ENCODE measurements at places on chromosomes 5 and 9.

- no peak for DNase-seq
These were observed 410.4 kb upstream of the MPDZ start for GRCh38 chr9:13689925-13690324.

GRCh38 chr9:122058709-122059108, 34.4 kb downstream of the TTLL11 start:
- no peak for DNase-seq

- no peak for DNase-seq
These were observed 61.3 kb upstream of the EPB41L4B start for GRCh38 chr9:109382182-109382581.

DNA sequence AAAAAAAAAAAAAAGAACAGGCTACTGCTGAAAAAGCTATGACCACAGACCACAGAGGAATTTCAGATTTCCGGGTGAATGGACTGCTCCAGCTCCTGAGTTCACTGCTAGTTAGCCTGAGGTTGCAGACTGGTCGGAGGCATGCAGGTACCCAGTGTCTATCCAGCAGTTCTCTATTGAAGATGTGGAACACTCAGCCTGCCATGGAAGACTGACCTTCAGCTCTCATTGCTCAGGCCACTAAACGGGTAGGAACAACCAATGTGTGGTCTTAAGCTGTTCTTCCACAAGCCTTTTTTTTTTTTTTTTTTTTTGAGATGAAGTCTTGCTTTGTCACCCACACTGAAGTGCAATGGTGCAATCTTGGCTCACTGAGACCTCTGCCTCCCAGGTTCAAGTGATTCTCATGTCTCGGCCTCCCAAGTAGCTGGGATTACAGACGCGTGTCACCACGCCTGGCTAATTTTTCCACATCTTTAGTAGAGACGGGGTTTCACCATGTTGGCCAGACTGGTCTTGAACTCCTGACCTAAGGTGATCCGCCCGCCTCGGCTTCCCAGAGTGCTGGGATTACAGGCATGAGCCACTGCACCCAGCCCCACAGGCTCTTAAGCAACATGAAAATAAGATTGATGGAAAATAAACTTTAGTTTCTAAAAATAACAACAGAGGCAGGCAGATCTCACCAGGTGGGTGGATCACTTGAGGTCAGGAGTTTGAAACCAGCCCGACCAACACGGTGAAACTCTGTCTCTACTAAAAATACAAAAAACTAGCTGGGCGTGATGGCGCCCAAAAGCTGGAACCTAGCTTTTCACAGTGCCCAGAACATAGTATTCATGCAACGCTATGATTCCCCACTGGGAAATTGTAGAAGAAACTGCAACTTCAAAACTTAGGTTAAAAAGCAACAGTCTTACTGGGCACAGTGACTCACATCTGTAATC, 20.0 kb upstream of the NPM1 start:
- no peak for DNase-seq

GRCh38 chr9:32606811-32607210, 28.7 kb downstream of the TAF1L start:
- no peak for DNase-seq

- no peak for DNase-seq
These were observed 135.4 kb upstream of the CKMT2 start for GRCh38 chr5:81097713-81098112.

- DNase-seq: no peak
These were observed 15.5 kb upstream of the SMIM23 start for GRCh38 chr5:171770153-171770552.

DNA sequence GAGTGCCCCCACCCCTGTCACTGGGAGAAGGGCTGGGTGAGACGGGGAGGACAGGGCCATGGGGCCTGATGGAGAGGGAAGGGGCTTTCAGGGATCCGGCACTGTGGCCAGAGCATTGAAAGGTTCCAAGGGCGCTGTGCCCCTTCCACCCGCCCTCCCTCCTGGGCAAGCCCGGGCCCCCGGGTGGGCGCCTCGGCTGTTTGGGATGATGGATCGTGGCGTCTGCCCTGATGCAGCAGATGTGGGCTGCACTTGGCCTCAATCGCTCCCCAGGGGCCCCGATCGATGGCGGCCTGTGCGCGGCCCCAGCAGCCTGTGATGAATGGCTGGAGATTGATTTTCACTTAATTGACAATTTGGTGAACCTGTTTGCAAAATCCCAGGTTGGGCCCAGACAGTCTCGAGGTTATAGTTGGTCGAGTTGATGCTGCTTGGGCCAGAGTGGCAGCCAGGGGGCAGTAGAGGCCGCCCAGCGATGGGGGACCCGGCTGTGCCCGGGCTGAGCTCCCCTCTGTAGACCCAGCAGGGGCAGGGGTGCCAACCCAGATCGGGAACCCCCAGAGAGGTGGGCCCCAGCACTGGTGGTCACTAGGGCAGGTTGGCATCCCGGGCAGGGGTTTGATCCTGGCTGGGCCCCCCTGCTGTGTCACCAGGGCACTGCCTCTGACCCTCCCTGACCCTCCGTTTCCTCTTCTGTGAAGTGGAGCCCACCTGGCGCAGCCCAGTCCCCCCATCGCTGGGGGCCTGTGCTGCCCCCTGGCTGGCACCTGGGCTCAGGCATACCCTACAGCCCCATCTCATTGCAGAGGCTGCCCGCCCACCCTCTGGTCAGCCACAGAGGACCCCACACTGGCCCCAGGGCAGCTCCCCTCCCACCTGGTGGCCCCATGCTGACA, 34.7 kb downstream of the LHX3 start:
- DNase-seq: no peak

- DNase-seq: no peak
These were observed 189.8 kb downstream of the WDR70 start for GRCh38 chr5:37568893-37569292.

DNA sequence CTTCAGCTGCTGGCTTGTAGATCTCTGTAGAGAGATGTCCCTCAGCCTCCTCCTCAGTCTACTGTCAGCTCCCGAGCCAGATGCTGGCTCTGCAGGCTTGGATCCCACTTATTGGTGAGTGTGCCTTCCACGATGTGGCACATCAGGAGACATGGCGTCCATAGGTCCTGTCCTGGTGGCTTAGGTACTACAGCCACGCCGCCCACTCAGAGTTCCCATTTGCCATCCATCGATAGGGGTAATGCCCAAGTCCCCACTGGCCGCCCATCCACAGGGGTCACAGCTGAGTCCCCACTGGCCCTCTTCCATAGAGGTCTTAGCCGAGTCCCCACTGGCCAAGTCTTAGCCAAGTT, 17.3 kb downstream of the EXOC3 start:
- DNase-seq: no peak

DNA sequence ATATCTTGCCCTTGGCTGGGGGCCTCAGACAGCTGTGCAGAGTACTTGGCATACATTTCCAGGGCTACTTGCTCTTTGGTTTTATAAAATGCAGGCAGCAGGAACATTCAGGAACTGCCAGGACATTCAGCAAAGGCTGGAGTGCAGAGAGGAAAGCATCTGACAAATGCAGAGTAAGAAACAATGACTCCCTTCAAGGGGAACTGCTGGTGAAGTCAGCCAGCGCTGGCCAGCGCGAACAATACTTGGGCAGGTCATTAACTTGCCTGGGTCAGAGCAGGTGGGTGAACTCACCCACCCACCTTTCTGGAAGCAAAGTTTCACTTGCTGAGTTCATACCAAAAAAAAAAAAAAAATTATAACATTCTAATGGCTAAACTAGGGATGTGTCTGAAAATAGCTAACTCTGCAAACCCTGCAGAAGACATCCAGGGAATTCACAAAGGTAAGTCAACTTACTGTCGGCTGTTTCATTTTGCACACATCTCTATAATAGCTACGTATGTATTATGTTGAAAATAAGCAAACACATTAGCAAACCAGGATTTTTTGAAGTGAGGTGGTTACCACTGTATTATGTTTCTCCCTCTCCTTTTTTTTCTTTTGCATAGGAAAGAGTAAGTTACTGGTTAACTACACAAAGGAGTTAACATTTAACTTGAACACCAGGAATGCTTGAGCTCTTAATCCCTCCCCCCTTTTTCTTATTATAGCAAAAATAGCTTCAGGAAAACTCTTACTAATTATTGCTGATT, 152.2 kb downstream of the GLIS3 start:
- no peak for DNase-seq

DNA sequence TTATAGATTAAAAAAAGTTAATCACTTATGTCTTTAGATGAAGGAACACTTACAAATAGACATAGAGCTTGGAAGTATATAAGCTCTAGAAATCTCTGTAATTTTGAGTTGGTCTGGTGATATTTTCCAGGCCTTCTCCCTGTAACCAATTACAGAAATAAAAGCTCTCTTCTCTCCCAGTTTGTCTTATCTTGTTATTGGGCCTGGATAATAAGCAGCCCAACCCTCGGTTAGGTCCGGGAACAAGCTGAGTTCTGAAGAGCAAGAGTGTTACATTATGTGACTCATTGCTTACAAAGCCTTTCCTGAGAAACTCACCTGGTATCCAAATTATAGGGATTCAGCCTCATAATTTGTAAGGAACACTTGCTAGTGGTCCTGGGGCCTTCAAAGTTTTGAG, 1146.2 kb downstream of the CDH9 start:
- no peak for DNase-seq

GRCh38 chr5:108637134-108637533, 110.6 kb upstream of the FER start:
- no peak for DNase-seq

DNA sequence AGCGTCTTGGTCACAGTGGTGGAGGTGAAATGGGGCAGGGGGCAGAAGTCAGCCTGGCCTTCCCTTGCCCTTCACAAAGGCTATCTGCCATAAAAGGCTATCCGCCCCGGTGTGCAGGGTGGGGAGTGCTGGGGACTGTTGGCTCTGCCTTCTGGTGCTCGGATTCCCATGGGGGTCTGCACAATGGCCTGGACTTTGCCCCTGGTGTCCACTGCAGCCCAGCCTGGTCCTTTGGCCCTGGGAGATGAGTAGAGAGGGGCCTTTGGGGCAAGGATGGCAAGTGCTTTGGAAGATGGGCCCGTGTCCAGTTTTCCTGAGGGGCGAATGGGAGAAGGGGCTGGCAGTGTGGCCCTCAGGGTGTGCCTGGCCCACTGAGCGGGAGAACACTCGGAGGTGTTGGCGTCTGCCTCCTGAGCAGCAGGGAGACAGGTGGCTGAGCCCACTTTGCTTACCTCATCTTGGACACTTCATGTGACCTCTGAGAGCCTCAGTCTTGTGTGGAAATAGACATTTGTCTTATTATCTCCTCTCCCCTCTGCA, 69.9 kb downstream of the HSPA4 start:
- no peak for DNase-seq

- DNase-seq: no peak
These were observed 5.4 kb upstream of the ANXA1 start for GRCh38 chr9:73146111-73146815.

- no peak for DNase-seq
These were observed 216.1 kb downstream of the FSTL4 start for GRCh38 chr5:133396187-133396741.

Measured in DMS153 (cell line).